ENCODE measurements at places on chromosomes 3 and 15. TPM values are rescaled to one million over a fixed set of nuclear protein-coding genes. Genes with fewer than 3 reads are reported as not detected.

The ALG1L2 gene
- total RNA-seq = 0.28 TPM

The DPPA4 gene
- not detected for total RNA-seq

The CTXND1 gene
- 0.94 TPM for total RNA-seq

The CCR3 gene
- total RNA-seq = not detected

The C2CD4B gene
- total RNA-seq = 43.0 TPM

The XIRP1 gene
- total RNA-seq = not detected

The GOLGA6D gene
- not detected for total RNA-seq

The TGM5 gene
- not detected for total RNA-seq

The EMC7 gene
- 31.8 TPM for total RNA-seq

The GRM2 gene
- 0.09 TPM for total RNA-seq

The MESP2 gene
- 0.22 TPM for total RNA-seq

Data from pancreas (tissue), 10 donors.